ENCODE measurements at places on chromosomes 1 and 21.

GRCh38 chr1:119209061-119209460, 68.6 kb upstream of the WARS2 start:
- no peak for DNase-seq

- DNase-seq, result no peak
These were observed 34.6 kb downstream of the TMEM63A start for GRCh38 chr1:225847610-225848009.

- DNase-seq, result no peak
These were observed 337.5 kb downstream of the LRRIQ3 start for GRCh38 chr1:73860421-73860950.

DNA sequence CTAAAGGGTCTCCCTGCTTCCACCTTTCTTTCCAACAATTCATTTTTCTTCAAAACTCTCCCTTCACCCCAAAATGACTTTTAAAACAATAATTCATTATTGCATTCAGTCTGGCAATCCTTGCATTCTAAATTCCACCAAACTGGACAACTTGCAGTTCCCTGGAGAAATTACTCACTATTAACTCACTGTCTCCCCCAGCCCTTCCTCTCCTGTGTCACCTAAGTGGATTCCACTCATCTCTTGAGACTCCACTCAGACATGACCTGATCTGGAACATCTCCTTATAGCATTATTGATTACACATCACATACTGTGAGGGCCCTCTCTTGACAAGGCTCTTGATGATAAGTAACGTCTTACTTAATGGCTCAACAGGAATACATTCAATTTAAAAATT, 257.1 kb downstream of the BRINP2 start:
- no peak for DNase-seq

GRCh38 chr1:155113450-155113980, 14.2 kb upstream of the EFNA1 start:
- DNase-seq, result no peak

DNA sequence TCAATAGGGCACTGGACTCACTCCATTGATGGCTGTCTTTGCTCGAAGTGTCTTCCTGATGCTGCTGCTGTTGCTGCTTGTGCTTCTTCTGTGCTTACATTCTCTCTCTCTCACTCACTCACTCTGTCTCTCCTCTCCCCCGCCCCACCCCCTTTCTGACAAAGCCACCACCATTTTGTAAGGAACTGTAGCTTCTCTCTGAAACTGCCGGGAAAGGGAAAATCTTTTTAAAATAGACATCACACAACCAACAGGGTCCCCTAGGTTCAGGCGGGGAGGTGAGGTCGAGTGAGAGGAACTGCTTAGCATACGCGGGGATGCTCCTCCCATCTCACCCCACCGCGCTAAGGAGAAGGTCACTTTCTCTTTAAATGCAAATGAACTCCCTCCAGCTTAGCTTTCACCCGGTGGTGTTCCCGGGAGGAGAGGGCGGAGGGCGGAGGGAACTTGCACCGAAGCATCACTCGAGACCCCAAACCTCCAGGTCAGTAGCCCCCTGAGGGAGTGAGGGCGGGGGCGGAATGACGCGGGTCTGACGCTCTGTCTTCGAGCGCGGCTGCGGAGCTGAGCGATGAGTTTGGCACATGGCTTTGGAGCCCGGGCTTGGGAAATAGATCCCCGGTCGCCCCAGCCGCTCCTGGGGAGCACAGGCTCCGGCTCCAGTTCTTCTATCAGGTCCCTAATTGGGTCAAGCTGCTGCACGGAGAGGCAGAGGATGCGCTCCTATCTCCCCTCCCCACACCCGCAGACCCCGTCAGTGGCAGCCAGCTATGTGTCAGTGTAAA, at the start of gene CCDC28B:
Gene CCDC28B, plus strand, starts transcription at position 370 of the 785 bp plus-strand sequence. CDS start 1,341 bp downstream, outside the sequence.
- DNase-seq, result peak; percentile 34

DNA sequence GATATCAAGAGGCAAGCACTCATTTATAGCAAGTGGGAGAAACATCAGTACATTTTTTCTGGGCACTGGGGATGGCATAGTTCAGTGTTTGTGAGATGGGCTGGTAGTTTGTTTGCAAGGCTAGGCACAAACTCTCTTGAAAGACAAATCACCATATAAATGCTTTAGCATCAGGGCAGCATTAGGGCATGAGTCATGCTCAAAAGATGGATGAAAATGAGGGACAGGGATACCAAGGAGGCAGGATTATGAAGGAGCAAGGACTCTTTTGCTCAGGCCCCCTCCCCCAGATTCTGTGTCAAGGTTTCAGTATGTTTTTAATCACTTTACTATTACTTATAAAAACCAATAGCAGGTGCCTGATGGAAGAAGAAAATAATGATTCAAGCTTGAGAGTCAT, 43.9 kb upstream of the CAMK1G start:
- no peak for DNase-seq

GRCh38 chr1:26285366-26286063, 5.6 kb downstream of the SH3BGRL3 start:
- DNase-seq, result no peak

GRCh38 chr1:239765163-239765562, 326.5 kb upstream of the FMN2 start:
- DNase-seq, result no peak

GRCh38 chr1:11337580-11338073, 64.6 kb downstream of the UBIAD1 start:
- peak; percentile 6 for DNase-seq

DNA sequence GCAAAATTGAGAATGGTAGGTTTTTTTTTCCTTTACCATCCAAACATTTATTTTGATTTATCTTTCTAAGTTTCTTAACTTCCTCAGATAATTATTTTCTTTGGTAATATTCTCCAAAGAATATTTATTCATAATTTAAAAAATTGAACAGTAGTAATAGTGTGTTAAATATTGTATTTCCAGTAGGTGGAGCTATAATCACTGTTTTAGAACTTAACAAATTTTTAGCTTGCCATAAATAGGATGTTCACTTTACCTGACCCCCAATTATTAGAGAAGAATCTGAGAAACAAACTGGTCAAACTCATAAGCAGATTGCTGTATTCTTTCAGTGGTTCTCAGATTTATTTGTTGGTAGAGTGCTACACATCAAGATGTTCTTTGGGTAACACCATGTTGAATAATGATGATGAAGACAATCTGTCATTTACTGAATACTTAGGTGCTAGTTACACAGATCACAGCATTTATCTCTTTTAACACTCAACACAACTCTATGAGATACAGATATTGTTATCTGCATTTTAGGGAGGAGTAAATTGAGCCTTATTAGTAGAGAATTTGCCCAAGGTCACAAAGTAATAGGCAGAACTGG, 82.4 kb upstream of the GPR88 start:
- DNase-seq, result peak; percentile 25

- DNase-seq, result no peak
These were observed 54.9 kb upstream of the AJAP1 start for GRCh38 chr1:4599521-4599920.

GRCh38 chr1:239807361-239807760, 284.3 kb upstream of the FMN2 start:
- no peak for DNase-seq

- DNase-seq, result no peak
These were observed 18.7 kb upstream of the RAP1A start for GRCh38 chr1:111600886-111601386.

DNA sequence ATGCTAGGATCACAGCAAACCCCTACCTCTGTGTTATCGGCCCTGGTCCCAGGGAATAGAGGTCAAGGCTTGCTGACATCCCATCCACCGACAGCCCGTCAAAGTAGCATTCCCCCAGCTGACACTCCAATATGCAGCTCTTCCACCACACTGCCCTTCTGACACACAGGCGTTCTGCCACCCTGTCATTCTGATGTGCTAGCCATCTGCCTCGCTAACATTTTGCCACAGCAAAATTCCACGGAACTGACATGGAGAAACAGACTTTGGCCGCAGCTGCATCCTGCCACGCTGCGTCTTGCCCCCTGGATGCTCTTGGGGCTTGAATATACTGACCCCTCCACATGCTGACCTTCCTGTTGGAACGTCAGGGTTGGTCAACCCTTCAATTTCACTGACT, 163.2 kb upstream of the CSF3R start:
- DNase-seq, result no peak

DNA sequence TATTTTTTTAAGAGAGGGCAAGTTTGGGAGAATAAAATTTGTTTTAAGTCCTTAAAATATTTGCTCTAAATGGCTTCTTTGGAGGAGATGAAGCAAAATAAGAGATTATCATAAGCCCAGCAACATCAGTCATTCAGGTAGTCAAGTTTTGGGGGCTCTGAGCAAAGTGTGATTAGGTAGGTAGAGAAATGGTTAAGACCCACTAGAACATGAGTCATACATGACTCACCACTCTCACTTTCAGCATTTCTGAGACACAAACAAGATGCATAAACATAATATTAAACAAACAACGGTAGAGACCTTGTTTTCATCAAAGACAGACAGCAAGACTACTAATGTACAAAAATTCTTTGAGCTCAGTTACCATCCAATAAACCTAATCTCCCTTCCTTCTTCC, 272.2 kb downstream of the LMO4 start:
- peak; percentile 53 for DNase-seq

GRCh38 chr1:15883326-15883725, 35.8 kb downstream of the SPEN start:
- no peak for DNase-seq

DNA sequence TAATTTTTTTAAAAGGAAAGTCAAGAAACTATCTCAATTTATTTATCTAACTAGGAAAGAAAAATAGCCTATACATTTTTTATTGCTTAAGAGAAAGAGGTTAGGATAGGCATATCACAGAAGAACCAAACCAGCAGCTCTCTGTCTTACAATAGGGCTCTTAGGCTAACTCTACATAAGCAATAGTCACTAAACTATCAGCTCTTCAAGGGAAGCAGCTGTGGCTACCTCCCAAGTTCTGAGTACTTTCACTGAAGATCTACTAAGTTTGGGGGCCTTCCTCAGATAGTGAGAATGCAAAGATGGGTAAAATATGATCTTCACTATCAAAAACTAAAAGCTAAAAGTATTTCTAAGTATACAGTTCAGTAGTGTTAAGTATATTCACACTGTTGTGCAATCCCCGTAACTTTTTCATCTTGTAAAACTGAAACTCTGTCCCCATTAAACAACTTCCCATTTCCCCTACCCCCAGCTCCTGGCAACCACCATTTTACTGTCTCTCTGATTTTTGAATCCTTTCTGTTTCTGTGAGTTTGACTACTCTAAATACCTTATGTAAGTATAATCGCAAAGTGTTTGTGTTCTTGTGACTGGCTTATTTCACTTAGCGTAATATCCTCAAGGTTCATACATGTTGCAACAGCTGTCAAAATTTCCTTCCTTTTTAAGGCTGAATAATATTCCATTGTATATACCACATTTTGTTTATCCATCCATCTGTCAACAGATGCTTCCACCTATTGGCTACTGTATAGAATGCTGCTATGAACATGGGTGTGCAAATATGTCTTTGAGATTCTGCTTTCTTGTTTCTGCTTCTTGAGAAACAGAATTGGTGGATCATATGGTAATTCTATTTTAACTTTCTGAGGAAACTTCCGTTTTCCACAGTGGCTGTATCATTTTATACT, 73.3 kb downstream of the ACBD6 start:
- DNase-seq, result no peak

DNA sequence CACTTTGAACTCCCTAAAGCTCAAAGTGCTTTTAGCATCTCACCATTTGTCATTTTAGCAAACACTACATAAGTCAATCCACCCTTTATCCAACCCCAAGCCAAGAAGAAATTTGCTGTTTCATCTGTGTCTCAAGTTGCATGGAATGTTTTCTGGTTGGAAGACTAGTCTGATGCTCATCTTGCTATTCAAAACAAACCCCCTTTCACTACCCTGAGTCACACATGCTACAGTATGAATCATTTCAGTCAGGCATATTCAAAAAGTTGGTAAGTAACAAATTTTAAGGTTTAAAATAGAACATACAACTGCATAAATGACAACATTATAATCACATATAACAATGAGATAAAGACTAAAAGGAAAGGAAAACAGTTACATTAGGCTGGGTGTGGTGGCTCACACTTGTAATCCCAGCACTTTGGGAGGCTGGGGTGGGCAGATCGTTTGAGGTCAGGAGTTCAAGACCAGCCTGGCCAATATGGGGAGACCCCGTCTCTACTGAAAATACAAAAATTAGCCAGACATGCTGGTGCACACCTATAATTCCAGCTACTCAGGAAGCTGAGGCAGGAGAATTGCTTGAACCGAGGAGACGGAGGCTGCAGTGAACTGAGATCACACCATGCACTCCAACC, 38.7 kb downstream of the DSTYK start:
- peak; percentile 90 for DNase-seq

DNA sequence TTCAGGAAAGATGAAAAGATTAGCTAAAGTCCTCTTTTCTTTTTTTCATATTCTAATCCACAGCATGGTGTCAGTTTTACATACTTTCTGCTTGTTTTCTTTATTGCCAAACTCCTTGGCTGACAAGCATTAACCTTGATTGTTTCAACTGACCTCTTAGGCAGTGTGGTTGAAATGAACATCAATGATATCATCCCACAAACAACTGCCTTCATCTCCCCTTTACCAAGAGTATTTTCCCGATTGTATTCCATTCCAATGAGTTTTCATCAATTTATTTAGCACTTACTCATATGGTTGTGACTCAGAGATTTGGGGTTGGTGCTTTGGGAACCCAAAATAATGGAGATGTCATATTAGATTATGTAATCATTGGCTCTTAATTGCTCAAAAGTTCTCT, 71.8 kb downstream of the SPAG17 start:
- peak; percentile 86 for DNase-seq

GRCh38 chr1:53729456-53730223, 9.3 kb downstream of the GLIS1 start:
- DNase-seq, result no peak

DNA sequence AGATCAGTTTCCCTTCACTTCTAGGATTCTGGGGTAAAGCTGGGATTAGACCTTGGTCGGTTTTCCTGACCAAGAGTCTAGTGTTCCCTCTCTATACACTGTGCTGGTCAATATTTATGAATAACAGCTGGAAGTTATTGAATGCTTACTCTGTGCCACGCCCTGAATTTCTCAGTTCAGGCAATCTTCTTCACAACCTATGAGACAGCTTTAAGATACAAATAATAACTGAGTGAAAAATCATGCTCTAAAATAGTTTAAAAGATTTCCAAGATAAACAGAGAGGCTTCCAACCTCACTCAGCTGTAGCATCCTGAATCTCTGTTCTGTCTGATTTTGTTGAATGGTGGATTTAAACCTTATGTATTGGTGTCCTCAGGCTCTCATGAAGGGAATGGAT, 72.2 kb downstream of the GNG12 start:
- DNase-seq, result no peak
